ENCODE measurements at places on chromosomes 1 and 21.

GRCh38 chr1:200034761-200035396 is 7.4 kb downstream of the NR5A2 start:
- DNase-seq: no peak

GRCh38 chr1:61300899-61301298 is 218.5 kb downstream of the NFIA start:
- DNase-seq: no peak

DNA sequence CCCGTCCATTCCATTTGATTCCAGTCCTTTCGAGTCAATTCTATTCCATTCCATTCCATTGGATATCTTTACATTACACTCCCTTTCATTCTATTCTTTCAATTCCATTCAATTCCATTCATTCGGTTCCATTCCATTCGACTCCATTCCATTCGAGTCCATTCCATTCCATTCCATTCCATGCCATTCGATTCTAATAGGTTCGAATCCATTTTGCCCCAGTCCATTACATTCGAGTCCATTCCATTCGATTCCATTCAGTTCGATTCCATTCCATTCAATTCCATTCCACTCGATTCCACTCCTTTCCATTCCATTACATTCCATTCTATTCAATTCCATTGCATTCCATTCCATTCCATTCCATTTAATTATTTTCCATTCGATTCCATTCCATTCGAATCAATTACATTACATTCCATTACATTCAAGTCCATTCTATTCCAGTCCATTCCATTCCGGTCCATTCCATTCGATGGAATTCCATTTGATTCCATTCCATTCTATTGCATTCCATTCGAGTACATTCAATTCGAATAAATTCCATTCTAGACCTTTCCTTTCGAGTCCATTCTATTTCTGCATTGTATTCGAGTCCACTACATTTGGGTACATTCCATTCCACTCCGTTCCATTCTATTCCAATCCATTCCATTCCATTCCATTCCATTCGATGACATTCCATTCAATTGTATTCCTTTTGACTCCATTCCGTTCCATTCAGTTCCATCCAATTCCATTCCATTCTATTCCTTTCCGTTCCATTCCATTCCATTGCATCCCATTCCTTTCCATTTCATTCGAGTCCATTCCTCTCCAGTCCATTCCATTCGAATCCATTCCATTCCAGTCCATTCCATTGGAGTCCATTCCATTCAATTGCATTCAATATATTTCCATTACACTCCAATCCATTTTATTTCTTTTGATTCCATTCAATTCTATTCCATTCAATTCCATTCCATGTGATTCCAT is 2604.8 kb upstream of the TPTE start:
- no peak for DNase-seq

GRCh38 chr21:35208104-35208503 is 159.0 kb upstream of the RUNX1 start:
- DNase-seq: no peak

- no peak for DNase-seq
These were observed 261.2 kb downstream of the S1PR1 start for GRCh38 chr1:101497881-101498559.

GRCh38 chr21:33644383-33645074 is 2.2 kb downstream of the ITSN1 start:
- DNase-seq: no peak

GRCh38 chr1:73604739-73605138 is 593.2 kb downstream of the LRRIQ3 start:
- no peak for DNase-seq
